ENCODE measurements at places on chromosomes 4 and X.
A peak's percentile ranks its signal among the peaks of the same experiment; 100 is the strongest.

DNA sequence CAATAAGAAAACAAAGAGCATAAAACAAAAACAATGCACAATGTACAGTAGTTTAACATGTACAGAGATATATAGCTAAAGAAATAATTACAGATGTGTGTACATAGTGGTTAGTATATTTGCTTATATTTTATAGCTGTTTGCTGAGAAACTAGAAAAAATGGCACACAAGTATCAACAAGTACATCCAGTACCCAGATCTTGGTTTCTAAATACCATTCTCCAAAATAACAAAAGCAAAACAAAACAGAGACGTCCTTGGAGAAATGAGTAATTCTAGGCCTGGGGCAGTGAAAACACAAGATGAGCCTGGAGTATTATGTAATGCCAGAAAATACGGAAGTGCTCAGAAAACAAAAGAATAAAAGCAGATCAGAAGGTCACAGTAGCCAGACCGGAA is 189.6 kb downstream of the TMEM47 start:
- DNase-seq: no peak

DNA sequence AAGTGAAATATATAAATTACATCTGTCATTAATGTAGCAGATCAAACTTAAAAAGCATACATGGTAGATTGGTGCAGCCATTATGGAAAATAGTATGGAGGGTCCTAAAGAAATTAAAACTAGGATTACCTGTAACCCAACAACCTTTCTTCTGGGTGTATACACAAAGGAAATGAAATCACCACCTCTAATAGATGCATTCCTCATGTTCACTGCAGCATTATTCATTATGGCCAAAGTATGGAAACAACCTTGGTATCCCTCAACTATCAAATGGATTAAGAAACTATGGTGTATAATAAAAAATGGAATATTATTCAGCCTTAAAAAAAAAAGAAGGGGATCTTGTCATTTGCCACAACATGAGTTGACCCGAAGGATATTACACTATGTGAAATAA is 13.7 kb downstream of the WDFY3 start:
- DNase-seq: no peak

DNA sequence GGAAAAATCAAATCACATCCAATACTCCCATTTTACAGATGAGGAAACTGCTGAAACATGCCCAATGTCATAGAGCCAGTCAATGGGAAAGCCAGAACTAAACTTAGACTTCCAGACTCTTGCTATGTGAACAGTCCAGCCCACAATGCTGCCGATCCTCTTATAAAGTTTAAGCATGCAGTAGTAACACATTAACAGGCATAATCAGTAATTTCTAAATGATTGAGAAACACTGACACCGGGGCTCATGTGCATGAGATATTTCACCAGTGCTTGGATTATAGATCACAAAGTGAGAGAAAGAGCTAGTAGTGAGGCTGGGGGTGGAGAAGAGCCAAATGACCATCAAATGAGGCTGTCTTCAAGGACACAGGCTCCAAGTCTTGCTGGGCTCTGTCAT is 2.5 kb downstream of the BDH2 start:
- no peak for DNase-seq

GRCh38 chr4:139972305-139972704 is 181.7 kb downstream of the MAML3 start:
- DNase-seq: no peak

DNA sequence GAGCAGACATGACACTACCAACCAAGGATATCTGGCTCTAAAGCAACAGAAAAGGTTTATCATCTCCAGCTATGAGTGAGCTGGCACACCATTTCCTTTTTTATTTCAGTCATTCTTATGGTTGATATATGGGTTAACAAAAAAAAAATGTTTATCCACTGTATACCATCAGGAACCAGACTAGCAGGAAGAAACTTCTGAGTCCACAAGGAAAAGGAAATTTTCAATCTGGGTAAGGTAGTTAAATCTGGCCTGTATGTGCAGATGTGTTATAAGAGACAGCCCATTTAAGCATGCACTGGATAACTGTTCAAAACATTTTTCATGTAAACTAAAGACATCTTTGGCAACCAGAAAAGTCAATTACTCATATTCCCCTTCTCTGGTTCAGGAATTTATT is 35.0 kb downstream of the AMMECR1 start:
- no peak for DNase-seq

- no peak for DNase-seq
Measured at GRCh38 chr4:80839281-80839680, 191.2 kb upstream of the BMP3 start.

GRCh38 chr4:41647383-41647782 is 101.1 kb downstream of the PHOX2B start:
- no peak for DNase-seq

DNA sequence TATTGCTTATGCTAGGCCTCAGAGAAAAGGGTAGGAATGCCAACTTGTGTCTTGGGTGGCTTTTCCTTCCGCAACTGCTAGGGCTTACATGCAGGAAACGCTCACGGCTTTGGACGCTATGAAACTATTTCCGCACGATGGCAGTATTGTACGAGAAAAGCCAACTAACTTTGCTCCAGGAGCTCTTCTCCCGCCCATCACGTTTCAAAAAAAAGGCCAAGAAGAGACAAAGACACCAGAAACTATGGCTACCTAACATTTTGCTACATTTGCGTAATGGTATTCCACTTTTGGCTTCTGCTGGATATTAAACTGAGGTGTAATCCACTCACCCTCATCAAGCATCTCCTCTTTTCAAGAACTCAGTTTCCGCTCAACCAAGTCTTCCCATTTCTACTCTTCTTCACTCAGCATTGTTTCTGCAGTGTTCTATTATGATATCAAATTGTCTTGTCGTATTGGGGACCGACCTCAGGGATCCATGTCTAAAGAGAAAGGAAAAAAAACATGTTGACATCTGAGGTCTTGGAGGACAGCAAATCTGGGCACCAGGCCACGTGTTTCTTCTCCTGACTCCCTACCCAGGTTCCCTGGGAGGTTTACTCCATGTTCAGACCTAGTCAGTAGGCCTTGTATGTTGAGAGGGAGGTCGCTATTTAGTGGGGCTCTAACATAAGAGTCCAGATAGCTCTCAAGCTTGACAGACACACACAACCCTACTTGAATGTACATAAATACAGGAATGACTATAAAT is 239.4 kb upstream of the STK26 start:
- peak; percentile 49 for DNase-seq

DNA sequence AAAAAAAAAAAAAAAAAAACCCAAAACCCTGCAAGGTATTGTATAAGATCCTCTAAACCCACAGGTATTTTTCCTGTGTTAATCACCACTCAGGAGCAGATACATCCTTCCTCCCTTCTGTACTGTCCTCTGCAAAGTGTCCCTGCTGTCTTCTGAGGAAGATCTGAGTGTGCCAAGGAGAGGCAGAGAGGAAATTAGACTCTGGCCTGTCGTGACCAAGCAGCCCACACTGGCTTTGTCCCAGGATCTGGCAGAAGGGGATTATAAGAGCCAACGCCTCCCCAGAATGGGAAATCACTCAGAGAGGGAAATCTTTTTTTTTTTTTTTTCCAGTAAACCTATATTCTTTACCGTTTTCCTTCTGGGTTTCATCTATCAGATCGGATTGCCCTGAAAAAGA is 39.6 kb downstream of the PTCHD1 start:
- DNase-seq: no peak

- DNase-seq: no peak
Measured at GRCh38 chrX:119682019-119682989, 10.7 kb downstream of the SEPTIN6 start.

DNA sequence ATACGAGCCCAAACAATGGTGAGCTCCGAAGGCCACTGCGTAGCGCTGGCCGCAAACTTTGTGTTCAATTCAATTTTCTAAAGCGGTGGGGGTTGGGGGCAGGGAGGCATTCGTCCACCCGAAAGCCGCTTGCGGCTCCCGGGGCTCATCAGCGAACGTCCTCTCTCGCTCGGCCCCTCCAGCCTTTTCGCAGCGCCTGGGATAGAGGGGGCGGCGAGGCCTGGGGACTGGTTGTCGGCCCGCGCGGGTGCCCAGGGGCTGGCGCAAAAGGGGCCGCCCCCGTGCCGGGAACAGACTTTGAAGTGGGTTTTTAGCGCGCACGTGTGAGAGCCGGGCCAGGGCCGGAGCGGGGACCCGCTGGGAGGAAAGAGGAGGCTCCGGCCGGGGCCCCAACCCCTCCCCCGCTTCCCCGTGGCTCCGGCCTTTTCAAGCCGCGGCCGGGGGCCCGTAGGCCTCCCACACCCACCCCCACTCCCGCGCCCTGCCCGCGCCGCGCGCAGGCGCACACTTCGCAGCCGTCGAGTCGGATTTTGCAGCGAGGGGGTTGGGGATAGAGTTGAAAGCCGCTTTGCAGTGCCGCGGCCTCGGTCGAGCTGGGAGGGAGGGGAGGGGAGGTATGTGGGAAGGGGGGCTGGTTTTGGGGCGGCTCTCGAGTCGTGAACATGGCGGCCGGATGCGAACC is 8.3 kb downstream of the ZIC3 start:
- DNase-seq: no peak

GRCh38 chrX:41960142-41960541 is 36.8 kb upstream of the CASK start:
- DNase-seq: no peak

- DNase-seq: no peak
Measured at GRCh38 chrX:39204353-39204752, 403.1 kb downstream of the MID1IP1 start.

DNA sequence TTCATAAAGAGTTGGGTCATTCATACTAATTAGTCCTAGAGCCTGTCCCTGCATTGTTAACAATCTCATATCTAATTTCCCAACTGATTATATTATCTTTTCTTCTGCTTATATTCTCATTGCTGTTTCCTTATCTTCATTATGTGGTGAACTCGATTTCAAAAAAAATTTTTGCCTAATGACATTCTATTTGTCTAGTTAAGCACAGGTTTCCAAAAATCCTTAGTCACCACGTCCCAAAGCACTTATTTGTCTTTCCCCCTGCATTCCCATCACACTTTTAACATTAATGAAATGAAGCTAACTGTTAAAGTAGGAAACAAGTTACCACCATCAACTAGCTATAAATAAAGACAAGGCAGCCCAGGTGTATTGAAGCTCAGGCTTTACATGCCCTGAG is 131.1 kb downstream of the IQCM start:
- DNase-seq: no peak

- DNase-seq: no peak
Measured at GRCh38 chrX:138127314-138127713, 561.4 kb downstream of the ZIC3 start.

- DNase-seq: no peak
Measured at GRCh38 chrX:153074262-153074899, 2.1 kb downstream of the PNMA6A start.

GRCh38 chrX:153820601-153821000 is 9.7 kb downstream of the PDZD4 start:
- DNase-seq: no peak

GRCh38 chr4:1978741-1979476 is 29.9 kb downstream of the NELFA start:
- DNase-seq: no peak

DNA sequence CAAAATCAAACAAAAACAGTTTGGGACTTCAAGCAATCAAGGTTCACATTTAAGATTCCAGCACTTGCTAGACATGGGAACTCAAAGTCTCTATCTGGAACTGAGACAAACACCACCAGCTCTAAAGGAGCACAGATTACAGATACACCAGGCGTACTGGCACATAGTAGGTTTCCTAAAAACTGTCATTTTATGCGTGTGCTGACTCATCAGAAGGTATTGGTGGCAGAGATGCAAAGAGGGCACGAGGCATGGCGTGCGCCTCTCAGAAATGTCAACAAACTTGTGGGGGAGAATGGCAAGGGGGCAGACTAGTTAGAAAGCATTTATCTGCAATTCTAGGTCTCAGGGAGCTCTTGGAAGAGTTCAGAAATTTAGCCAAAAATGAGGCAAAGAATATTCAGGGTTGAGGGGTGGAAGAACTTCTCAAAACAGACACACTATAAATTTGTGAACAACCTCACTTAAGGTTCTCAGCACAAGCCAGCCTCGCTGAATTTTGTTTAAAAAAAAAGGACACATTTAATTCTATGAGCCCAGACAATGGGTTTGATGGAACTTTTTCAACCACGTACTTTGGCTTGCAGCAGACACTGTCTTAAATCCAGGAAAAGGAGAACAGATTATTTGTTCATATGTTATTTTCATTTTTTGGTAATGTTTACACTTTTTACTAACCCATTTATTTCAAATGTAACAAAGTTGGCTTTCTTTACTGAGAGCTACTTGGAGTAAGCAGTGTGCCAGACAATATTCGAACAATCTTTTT is 100.0 kb downstream of the SHISA3 start:
- no peak for DNase-seq

DNA sequence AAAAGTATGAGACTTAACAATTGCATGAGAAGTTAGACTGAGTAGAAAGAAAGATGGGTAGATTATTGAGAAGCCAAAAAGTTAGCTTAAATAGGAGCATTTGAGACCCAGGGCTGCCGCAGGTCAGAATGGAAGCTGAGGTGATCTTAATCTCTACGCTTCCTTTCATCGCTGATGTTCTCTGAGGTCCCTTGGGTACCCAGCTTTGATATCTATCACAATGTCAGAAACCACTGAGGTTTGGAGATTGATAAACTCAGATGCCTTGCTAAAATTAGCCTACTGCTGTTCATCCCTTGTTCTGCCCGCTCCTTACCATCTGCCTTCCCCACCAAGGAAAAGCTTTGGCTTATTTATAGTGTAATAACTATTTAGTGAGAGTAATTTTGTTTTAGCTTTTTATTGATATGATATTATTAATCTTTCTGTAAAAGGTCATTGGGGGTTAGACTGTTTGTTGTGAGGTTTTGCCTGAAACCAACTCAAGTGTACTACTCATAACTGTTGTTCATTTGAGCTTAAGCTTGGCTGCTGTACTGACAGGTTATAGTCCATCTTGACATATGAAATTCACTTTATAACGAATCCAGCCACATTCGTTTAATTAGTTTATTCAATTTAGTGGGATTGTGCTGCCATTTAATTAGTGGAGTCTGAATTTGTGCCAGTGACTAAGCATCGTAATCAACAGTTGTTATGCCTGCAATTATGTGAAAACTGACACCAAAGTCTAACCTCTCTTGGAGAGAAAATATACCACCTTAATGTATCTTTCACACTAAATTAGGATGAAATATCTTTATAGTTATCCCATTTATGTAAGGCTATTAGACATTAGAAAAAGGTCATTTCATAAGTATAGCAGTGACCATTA is 15.1 kb downstream of the MCUB start:
- no peak for DNase-seq

- no peak for DNase-seq
Measured at GRCh38 chr4:164924670-164925238, 47.8 kb downstream of the APELA start.

GRCh38 chr4:169030562-169030982 is 20.5 kb upstream of the CBR4 start:
- DNase-seq: no peak

GRCh38 chrX:136752796-136753195 is 27.9 kb downstream of the ARHGEF6 start:
- DNase-seq: no peak

- DNase-seq: no peak
Measured at GRCh38 chr4:99655308-99656081, 2.1 kb downstream of the C4orf54 start.

DNA sequence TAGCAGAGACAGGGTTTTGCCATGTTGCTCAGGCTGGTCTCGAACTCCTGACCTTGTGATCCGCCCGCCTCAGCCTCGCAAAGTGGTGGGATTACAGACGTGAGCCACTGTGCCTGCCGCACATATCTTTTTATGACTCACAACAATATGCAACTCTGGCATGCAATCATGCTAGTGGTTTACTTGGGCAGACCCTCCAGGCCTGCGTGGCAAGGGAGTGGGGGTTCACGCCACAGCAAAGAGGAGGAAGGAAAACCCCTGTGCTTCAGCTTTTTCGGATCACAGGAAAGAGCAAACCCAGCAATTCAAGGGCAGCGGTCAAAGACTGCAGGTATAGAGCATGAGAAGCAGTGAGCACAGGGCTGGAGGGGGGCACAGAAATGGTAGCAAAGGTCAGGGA is 48.3 kb upstream of the CD99 start:
- no peak for DNase-seq

Data from NCI-H187 treated with DMSO at 0.1 percent for 48 hours (cell line).